CD4-positive, alpha-beta T cell treated with Interleukin-4 for 4 hours (primary cell): ENCODE measurements at places on chromosomes 2 and 18.

- no peak for DNase-seq
These were observed 181.8 kb upstream of the PARD3B start for GRCh38 chr2:204363513-204363912.

- no peak for DNase-seq
These were observed 78.9 kb upstream of the STON1 start for GRCh38 chr2:48450936-48451602.

DNA sequence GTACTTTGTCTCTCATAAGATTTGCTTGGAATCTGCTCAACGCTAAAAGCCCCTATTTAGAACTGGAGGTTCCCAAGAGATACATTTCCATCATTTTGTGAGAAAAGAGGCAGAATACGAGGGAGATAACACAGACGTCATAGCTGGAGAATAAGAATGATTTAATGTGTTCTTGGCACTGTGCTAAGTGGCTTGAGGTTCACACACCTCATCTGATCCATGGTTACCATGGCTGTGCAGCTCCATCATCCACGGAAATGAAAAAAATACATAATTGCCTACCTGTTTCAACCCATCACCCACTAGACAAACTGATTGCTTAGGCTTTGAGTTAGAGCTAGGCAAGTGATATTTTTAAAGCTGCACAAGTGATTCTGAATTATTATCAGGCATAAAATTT, 227.6 kb downstream of the SLC8A1 start:
- no peak for DNase-seq

- DNase-seq, result no peak
These were observed 89.6 kb downstream of the INSIG2 start for GRCh38 chr2:118177884-118178283.

GRCh38 chr2:10993001-10993481, 81.3 kb downstream of the KCNF1 start:
- DNase-seq, result no peak

GRCh38 chr2:106094131-106094841, 99.8 kb downstream of the UXS1 start:
- DNase-seq, result peak; percentile 88

- DNase-seq, result no peak
These were observed 23.5 kb downstream of the LRRTM1 start for GRCh38 chr2:80281049-80281448.

DNA sequence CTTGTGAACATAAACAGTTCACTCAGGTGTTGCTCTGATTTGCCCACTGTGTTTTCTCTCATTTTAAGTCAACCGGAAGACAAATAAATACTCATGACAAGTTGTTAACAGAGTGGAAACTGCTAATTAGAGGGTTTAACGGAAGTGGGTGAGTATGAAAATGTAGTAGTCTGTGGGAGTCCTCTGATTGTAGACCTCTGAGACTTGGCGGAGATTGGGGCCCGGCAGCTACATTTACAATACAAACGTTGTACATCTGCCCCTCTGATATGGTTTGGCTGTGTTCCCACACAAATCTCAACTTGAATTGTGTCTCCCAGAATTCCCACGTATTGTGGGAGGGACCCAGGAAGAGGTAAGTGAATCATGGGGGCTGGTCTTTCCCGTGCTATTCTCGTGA, 107.3 kb upstream of the FAM98A start:
- DNase-seq, result no peak

- no peak for DNase-seq
These were observed 24.0 kb upstream of the EDAR start for GRCh38 chr2:109013051-109013450.

- DNase-seq, result no peak
These were observed 90.4 kb downstream of the MRO start for GRCh38 chr18:50729376-50729775.

- peak; percentile 8 for DNase-seq
These were observed 367 bp downstream of the TGFA start for GRCh38 chr2:70553334-70553583.

DNA sequence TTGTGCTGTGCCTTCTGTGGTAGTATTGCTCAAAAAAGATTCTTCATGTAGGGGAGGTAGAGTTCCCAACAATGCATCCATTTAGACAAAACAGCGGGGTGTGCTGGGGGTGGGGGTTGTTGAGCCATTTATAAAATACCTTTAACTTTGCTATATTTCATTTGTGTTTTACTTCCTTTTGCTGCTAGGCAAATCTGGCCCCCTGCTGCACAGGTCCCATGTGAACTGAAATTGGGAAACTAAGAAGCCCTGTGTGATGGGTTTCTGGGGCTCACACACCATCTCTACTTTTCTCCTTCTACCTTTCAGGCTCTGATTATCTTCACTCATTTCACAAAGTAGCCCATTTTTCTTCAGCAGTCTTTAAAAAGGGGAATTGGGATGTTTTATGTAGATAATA, 52.7 kb upstream of the ITGA4 start:
- no peak for DNase-seq

DNA sequence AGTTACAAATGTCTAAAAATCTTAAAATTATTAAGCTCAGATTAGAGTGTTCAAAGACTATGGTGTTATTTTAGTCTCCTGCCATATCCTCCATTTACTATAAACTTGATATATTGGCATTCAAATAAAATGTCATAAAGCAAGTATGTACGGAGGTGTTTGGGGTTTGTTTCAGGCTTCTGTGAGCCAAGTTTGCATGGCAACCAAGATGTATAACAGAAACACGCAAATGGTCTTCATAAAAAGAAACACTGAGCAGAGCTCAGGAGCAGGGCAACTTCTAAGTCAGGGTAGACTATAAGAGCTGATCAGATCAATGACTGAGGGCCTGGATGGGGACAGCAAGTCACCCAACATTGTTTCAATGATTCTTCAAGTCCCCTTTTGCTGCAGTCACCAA, 20.5 kb upstream of the OSR1 start:
- no peak for DNase-seq

GRCh38 chr2:25491003-25491696, 149.4 kb upstream of the DNMT3A start:
- DNase-seq, result no peak

- DNase-seq, result no peak
These were observed 622.1 kb upstream of the ID2 start for GRCh38 chr2:8059794-8060193.

DNA sequence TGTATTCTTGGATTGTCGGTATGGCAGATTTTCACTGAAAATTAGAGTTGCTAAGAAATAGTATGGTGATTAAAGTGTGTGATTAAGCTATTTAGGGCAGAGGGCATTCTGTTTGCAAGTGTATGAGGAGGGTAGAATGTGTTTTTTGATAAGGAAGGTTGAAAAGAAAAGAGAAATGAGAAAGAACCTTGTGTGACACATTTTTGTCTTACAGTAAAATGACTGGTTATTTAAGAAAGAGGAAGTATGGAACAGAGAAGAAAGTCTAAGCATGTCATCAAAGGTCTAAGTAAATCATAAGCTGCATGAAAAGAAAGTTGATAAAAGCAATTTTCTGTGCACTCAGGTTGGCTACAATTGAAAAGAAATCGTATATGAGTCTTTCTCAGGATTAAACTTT, 5.2 kb upstream of the RSAD2 start:
- no peak for DNase-seq

- DNase-seq, result no peak
These were observed 101.6 kb upstream of the SIX3 start for GRCh38 chr2:44839771-44840502.

DNA sequence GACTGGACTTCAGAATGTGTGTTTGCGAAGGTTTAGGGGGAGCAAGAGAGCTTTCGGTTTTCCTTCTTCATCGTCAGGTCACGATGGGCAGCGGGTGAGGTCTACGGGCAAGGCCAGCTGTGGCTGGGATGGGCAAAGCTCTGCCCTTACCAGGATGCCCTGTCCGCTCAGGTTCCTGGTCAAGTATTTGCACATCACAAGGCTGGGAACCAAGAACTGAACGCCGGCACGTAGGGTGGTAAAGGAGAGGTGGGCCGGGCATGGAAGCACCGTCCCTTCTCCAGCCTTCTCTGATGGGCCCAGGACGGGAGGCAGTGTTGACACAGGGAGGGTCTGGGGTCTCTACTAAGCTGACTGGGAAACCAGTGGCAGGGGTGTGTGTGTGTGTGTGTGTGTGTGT, 50.5 kb upstream of the UBE2F start:
- no peak for DNase-seq

GRCh38 chr2:185738679-185739472, at the start of gene FSIP2:
TSS of gene FSIP2 (plus strand) at chr2:185738804. CDS start at chr2:185738895, 91 bp downstream.
- DNase-seq, result no peak

DNA sequence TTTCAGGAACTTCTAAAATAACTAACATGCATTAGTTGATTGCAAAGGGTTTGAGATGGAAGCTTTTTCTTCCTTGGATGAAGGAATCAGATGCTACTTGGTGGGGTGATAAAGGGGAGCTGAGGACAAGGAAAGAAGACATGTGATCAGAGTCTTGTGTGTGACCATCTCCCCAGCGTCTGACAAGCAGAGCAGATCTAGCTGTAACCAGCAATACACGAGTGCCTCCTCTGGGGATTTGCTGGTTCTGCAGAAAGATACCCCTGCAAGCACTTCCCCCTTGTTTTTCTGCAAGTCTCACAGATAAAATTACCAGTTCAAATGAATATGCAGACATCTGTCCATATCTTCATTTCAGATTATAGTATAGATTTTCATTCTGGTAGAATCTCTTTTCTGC, 2.7 kb downstream of the CDH7 start:
- no peak for DNase-seq

GRCh38 chr2:118784860-118785259, 62.6 kb downstream of the EN1 start:
- DNase-seq, result no peak

DNA sequence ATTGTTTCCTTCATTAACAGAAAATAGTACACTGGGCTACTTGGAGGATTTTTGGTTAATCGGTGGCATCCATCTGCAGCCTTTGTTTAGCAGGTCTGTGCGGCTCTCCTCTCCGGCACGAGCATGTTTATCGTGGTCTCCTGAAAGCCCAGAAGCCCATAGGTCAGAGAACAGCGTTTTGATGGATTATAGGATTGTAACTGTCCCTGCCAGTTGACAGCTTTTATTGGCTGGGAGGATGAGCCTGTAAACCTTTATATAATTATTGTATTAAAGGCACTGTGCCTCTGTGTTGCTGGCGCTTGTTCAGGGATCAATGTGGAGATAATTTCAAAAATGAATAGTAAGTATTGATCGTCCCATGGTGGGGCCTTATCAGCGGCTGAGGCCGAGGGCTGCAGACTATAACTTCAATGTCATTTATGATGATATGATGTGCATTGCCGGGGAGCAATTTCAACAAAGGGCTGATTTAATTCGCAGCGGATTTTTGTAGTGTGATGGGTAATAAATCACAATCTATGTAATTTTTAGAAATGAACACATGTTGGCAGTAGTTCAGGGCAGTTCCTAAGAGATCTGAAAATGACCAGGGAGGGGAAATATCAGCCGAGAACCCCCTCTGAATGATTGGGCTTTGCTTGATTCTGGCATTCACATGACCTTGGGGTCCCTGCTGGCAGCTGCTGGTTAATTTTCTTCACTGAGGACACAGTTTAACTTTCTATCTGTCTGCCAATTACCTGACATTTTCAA, 736.1 kb downstream of the GALR1 start:
- DNase-seq, result no peak

DNA sequence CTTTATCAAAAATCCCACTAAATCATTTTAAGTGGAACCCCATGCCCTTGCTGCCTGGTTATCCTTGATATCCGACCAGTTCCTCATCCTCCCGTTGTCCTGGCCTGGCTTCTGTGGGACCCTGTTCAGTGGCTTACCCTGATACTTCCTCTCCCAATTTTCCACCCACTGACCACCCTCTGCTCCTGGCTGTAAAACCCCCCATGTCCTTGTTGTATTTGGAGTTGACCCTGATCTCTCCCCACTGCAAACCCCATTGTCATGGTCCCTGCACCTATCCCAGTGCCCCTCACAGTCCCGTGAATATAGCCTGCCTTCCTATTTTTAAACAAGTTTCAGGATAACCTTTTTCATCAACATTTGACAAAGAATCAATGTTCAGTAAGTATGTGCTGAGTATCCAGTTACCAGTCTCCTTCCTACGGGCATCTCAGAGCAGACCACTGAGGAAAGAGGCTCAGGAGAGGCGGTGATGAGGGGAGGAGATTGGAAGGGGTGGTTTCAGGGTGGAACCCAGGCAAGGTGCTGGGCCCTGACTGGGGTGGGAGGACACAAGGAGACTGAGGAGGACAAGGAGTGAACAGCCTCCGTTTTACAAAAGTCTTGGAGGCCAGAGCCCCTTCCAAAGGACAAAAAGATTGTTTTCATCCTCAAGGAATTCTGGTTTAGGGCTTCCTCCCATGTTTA, 131.8 kb downstream of the PXDN start:
- DNase-seq, result no peak

DNA sequence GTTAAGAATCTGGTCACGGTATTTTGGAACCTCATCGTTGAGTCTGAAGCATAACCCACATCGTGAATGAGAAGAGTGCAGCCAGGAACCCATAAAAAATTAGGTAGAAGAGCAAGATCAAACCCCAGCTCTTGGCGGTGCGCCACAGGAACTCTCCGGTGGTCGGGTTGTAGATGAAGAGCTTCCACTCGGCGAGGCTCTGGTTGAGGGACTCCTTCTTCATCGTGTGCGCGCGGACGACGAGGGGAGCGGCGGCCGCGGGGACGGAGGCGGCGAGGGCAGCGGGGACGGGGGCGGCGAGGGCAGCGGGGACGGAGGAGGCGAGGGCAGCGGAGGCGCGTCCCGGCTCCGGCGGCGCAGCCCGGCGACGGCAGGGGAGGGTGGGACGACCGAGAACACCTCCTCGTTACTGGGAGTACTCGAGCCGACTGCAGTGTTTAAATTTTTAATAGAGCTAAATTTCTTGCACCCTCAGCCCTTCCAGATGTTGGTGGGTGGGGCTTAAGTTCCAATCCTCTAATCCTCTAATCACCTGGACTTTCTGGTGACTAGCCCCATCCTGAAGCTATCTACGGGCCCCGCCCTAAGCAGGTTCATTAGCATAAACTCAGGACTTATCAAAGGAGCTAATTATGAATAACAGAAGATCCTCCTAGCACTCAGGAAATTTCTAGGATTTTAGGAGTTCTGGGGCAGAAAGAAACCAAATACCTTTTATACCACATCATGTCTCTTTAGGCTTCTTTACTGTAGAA, 20.4 kb upstream of the PAPOLG start:
- DNase-seq, result peak; percentile 11

- DNase-seq, result no peak
These were observed 148.3 kb downstream of the SATB2 start for GRCh38 chr2:199309411-199309810.

- DNase-seq, result no peak
These were observed 132.2 kb downstream of the TNS1 start for GRCh38 chr2:217870528-217871011.
